CD8-positive, alpha-beta memory T cell (primary cell): ENCODE measurements at places on chromosomes 6 and 20.

DNA sequence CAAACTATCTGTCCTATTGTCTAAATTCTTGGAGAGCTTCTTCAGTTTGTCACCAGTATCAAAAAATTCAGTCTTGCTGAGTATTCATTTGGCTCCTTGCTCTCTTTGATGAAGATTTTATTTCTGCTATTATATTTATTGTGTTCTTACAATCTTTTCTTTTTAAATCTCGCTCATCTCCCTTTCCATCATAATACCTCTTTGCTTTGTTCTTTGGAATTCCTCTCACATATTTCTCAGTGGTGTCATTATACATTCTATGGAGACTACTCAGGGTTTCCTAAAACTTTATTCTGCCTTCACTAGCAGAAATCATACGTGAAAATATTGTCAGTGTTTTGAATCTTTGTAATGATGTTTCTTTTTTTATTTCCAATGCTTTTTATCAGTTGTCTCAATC is 445.2 kb upstream of the ID4 start:
- DNase-seq, result no peak

DNA sequence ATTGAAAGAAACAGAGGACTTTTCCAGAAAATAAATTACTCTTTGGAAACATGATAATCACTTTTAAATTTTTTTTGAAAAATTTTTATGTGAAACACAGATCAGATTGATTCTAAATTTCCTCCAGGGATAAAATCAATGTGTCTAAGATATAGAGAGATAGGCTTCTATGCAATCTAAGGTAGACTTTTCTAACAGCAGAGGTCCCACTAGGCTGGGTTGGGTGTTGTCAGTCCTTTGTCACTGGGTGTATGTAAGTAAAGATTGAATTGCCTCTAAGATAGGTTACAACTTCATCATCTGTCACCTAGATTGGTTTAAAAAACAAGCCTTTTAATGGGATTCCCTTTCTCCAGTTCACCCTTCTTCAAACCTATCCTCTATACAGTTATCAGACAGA is 449.9 kb downstream of the DHX35 start:
- no peak for DNase-seq

GRCh38 chr6:71038711-71039344 is 82.0 kb upstream of the B3GAT2 start:
- DNase-seq, result no peak

DNA sequence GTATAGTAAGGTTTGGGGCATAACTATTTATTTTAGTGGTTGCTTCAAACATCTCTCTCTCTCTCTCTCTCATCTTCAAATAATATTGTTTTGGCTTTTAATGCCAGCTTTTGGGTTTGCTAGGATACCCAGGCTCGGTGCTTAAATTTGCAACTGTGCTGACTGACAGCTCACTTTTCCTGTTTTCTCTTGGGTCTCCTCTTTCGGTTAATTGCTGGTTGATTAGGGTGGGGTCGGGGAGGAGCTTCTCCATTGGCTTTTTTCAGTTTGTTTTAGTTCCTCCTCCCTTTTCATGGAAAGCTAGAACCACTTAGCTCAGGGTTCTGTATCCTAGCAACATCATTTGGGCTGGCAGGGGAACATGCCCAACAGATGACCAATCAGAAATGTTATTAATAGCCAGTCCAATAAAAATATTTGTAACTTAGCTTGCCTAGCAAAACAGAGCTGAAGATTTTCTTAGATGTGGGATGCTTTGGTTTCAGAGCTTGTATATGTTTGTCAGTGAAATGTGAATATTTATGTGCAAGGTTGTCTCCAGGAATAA is 11.3 kb downstream of the TFAP2B start:
- no peak for DNase-seq

DNA sequence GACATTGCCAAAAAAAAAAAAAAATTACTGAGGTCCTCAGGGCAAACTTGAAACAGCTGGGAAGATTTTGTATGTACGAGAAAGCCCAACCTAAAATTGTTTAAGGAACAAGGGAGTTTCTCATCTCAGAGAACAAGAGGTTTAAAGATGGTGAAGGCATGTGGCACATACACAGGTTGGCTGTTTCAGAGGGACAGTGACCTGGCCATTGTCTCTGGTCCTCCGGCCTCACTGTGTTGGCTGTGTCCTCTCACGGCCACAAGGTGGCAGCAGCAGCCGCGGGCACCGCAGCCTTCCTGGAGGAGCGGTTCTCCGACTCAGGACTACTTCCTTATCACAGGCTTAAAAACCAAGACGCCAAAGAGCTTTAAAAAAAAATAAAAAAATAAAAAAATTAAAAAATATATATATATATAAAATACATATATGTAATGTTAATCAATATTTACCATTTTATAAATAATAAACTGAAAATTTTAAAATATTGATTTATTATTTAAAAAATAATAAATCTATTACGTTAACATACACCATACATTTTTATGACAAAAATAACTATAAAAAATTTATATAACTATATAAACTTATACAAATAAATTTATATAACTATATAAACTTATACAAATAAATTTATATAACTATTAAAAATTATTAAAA is 52.8 kb downstream of the GTF2H5 start:
- peak; percentile 67 for DNase-seq

DNA sequence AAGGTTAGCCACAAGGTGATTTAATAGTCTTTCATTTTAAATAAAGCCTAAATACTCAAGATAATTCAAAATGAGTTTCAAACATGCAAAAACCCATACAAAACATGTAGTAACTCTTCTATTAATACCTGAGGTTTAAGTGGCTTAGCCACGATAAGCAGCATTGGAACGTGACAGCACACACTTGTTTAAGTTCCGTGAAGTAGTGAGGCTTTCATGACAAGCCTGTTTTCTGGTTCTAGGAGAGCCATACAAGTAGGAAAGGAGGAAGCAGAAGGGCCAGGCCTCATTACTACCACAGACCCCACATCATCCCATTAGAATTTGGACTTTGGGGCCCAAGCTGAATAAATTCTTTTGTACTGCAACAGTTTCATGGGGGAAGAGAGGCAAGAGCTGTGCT is 54.3 kb upstream of the PRND start:
- no peak for DNase-seq

DNA sequence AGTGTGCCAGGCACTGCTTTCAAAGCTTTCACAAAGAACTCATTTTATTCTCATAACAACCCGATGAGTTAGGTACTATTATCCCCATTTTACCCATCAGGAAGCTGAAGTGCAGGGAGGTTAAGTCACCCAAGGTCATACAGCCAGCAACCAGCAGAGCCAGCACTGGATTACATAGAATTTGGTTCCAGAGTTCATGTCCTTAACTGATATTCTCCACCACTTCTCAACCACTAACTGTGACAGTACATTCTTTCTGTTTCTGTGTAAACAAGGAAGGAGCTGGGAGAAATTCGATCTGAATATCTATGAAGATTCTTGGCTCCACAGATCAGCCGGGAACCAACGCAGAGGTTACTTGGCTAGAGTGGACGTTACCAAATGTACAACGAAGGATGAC is 98.0 kb downstream of the KIF16B start:
- DNase-seq, result no peak
